NCI-H510A (cell line): ENCODE measurements at places on chromosomes 4 and X.

- no peak for DNase-seq
Observed at GRCh38 chr4:71635139-71635748, 148.6 kb downstream of the GC start.

DNA sequence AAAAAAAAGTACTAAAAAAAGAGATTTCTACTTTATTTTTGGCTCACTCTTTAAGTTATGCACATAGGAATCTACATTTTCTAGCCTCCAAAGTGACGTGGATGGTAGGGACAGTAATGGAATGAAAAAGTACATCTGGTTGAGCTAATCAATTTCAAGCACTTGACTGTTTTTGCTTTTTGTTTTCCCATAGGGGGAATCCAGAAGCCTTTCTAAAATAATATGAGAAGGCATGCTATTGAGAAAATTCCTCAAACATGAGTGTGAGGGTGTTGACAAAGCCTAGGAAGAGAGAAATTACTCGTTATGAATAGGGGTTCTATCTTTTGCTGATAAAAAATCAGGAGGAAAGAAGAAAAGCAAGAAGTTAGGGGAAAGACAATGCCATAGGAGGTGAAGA lies 242.5 kb upstream of the PUDP start:
- no peak for DNase-seq

DNA sequence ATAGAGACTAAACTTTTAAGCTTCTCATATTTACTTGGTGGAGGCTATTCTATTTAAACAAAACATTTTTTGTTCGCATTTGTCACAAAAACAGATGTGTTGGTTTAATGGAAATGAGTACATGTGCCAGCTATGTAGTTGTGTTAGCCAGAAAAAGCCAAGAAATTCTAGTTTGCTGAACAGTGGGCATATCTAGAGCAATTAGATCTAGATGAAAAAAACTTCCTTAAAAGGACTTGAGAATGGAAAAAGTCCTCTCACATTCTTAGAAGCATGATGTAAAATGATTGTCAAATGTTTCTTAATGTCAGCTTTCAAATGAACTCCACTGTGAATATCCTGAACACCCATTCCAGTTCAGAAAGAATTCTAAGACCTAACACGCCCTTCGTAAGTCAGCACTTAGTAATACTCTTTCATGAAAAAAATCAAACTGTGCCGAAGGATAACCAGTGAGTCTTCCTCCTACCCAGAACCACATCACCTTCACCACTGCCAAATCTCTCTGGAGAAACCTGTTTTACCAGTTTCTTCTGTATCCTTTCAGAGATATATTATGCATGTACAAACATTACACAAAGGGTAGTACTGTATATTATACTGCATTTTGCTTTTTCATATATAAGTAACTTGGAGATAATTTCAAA lies 28.2 kb downstream of the PHKA1 start:
- peak; percentile 19 for DNase-seq

DNA sequence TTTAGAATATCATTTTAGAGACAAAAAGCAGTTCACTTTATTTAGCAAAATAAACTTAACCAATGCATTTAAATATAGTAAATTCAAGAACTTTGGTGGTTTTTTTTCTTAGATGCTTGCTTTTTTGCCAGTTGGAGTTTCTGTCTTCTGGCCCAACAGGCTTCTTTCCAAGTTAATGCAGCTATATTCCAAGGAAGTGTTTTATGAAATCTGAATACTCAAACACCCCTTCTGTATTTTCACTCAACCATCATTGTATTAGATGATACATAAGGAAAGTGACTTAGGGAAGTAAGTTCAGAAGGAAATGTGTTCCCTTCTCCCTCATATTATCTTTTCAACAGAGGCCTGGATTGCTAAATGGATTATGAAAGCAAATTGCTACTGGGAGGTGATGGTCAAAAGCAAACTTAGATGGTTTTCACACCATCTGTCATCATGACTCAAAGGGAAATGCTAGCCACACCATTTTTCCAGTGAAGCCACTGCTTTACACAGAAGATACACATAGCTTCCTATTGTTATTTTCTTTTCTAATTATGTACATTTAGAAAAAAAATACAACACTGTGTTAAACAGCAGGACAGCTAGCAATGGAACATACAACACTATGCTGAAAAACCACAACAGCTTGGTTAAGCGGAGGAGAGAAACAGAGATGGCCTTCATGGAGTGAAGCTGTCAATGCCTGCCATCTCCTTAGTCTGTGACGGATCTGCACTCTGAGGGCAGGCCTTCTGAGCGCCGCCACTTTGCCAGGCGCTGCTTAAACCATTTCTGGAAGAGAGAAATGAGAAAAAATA lies 32.9 kb downstream of the HOPX start:
- no peak for DNase-seq

GRCh38 chr4:86974551-86974994 lies 39.8 kb downstream of the AFF1 start:
- no peak for DNase-seq

DNA sequence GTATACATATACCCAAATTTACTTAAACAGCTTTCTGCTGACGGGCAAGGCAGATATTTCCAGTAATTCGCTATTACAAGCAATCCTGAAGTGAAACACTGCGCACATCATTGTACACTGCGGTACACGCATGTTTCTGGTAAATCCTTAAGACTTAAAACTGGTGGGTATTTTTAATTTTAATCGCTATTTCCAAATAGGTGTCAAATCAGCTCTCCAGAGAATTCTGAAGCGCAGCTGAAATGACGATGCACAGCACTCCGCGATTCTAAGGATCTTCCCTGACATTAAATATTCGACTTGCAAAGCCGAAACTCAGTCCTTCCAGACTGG lies 361 bp downstream of the TMEM128 start:
- no peak for DNase-seq

DNA sequence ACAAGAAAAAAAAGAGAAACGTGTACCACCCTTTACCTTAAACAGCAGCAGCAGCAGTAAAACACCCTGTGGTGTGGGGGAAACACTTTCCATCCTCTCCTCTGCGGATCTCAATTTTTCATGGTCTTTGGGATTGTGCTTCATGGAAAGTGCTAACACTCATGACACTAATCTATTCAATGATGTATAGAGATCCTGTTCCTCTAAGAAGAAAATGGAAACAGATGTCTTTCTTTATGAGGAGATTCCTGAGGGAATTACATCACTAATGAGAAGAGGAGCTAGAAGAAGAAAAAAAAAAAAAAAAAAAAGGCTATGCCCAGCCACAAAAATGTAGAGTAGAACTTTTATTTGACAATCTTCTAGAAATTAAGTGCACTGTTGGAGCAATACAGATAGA lies 62.9 kb upstream of the NDST3 start:
- no peak for DNase-seq

- DNase-seq = no peak
Observed at GRCh38 chr4:140893939-140894338, 137.8 kb upstream of the TBC1D9 start.

GRCh38 chrX:132676561-132677186 lies 187.8 kb upstream of the MBNL3 start:
- no peak for DNase-seq

GRCh38 chr4:88975958-88976774 lies 80.8 kb downstream of the FAM13A start:
- no peak for DNase-seq

DNA sequence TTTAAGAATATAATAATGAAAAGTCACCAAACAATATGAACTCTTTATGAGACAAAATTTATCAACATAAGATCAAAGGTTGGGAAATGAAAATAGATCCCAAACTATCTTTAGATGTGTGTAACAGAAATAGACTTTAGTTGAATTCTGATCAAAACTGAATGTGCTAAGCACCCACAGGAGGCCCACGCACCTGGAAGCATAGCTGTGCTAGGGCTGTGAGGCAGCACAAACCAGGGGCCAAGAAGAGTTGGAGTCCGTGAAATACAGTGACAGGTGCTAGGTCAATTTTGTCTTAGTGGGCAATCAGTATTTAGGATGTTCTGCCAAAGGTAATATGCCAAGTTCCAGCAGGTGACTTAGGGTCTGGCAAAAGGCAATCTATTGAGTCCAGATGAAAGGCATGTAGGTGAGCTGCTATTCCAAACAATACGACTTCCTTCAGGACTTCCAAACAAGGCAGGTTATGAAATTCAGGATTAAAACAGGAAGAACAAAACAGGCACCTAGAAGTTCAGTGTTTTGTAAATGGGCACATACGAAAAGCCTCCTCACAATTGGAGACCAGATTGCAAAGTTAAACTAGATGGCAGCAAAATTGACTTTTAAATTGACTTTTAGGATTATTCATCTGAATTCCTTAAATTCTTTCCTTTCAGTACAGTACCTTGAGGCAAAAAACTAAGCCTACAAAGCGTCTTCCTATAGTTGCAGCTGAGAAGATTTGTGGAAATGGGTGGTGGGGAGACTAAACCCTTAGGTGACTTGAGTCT lies 4.7 kb upstream of the PCDH18 start:
- no peak for DNase-seq

DNA sequence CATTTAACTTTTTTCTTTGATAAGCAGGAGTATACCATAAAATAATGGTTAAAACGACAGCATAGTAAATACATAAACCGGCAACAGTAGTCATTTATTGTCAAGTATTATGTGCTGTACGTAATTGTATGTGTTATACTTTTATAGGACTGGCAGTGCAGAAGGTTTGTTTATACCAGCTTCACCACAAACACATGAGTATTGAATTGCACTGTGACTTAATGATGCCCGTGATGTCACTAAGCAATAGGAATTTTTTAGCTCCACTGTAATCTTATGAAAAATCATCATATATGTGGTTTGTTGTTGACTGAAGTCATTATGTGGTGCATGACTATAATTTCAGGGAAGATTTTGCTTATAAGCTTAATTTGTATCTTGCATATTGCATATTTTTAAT lies 424.6 kb downstream of the PABPC4L start:
- no peak for DNase-seq

- DNase-seq = no peak
Observed at GRCh38 chr4:25088093-25088952, 57.6 kb upstream of the LGI2 start.

DNA sequence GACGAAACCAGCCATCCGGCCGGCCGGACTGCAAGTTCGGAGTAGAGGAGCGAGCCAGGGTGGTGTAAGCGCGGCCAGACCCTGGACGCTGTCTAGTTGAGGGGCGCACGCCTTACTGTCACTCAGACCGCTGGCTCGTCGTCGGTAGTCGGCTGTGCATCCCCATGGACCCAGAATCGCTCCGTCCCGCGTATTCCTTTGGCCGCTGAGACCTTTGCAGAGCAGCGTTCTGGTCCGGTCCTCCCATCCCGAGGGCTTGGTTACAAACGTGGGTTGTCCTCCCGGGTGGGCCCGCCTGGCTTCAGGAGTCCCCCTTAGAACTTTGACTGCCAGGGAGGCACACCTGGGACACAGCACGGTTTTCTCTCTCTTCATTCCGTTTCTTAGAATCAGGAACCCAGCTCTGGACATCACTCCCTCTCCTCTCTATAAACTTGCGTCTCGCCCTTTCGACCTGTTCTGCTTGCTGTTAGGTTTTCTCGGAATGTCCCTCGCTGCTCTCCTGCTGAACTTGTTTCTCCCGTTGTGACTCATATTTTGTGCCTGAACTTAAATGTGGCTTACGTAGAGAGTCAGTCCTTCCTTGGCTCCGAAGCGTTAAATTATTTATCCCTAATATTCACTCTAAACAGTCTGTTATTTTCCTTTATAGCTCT lies 672 bp downstream of the PGM2 start:
- DNase-seq = peak; percentile 0
